NCI-H510A (cell line): ENCODE measurements at places on chromosomes 12 and 14.

GRCh38 chr14:104037903-104038302 is 47.6 kb upstream of the ASPG start:
- DNase-seq = no peak

DNA sequence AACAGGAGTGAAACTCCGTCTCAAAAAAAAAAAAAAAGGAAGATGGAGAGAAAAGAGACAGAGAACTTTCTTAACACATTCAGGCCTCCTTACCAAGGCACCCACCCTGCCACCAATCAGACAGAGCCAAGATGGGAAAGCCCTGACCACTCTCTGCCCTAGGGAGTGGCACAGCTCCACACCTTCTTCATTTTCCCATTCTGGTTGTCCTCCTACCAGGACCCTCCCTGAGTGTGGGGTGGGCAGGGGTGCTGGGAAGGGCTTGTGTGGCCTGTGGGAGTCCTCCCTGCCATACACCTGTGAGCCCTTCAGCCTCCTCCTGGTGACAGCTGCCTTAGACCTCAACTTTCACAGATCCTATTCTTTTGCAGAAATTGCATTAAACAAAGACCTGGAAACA is 513.6 kb downstream of the BCL11B start:
- DNase-seq = no peak

- DNase-seq = no peak
Observed at GRCh38 chr14:89432226-89432625, 15.2 kb upstream of the FOXN3 start.

DNA sequence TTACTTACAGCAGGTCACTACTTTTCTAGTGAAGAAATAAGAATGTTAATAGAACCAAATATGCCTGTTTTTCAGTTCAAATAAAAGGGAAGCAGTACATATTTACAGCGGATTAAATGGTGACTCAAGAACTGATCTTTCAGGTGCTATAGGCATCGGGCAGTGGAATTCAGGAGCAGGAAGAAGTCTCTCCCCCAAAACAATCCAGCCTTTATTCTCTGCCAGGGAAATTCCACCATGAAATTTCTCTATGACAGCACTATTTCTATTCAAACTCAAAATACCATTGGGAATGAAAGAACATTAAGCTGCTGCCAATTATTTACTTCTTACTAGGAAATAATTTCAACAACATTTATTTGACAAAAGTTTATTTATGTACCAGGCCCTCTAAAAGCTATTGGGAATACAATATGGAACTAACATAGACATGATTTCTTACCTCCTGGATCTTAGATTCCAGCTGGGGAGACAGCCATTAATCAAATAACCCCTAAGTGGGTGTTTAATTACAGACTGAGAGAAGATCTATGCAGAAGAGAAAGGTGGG is 60.3 kb upstream of the KRR1 start:
- no peak for DNase-seq

GRCh38 chr12:2749580-2749979 is 45.2 kb upstream of the FKBP4 start:
- no peak for DNase-seq

GRCh38 chr12:88336076-88336739 is 194.1 kb downstream of the TMTC3 start:
- peak; percentile 5 for DNase-seq

DNA sequence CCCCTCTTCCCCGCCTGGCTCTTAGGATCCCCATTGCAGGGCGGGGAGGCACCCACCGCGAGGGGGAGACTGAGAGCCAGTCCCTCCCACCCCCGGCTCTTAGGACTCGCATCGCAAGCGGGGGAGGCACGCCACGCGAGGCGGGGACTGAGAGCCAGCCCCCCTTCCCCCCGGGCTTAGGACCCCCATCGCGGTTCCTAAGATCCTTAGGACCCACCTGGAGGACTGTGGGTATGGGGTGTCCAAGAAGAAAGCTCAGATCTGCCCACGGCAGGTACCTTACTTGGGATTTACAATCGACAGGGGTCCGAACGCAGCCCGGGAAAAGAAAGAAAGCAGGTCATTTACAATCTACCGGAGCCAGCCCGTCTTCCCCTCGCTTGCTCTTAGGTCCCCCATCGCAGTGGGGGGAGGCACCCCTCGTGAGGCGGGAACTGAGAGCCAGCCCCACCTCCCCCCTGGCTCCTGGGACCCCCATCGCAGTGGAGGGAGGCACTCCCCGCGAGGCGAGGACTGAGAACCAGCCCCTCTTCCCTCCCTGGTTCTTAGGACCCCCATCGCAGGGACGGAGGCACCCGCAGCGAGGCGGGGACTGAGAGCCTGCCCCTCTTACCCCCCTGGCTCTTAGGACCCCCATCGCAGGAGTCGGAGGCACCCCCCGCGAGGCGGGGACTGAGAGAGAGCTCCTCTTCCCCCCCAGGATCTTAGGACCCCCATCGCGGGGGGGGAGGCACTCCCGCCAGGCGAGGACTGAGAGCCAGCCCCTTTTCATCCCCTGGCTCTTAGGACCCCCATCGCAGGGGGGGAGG is 43.7 kb downstream of the DDX11 start:
- DNase-seq = no peak

DNA sequence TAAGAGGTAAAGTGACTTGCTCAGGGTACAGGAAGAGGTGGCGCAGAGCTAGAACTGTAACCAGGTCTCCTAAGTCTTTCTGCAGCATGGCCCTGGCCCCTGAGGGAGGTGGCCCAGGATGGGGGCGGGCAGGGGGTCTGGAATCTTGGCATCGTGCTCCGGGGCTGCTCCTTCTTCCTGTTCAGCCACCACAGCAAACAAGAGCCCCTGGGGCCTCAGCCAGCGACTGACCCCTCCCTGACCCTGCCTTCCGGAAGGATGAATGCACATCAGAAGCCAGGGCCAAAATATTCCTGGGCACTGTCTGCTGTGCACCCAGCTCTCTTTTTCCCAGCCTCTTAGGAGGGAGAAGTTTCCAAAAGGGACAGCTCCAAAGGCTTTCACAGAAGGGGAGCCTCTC is 242.8 kb downstream of the DPF3 start:
- no peak for DNase-seq

- DNase-seq = no peak
Observed at GRCh38 chr12:102043928-102044327, 17.9 kb downstream of the WASHC3 start.

GRCh38 chr14:104827177-104828055 is 26.5 kb downstream of the ZBTB42 start:
- DNase-seq = peak; percentile 39

- no peak for DNase-seq
Observed at GRCh38 chr12:93883436-93884154, 206.4 kb downstream of the CRADD start.

- no peak for DNase-seq
Observed at GRCh38 chr12:89983622-89984021, 275.0 kb upstream of the ATP2B1 start.

- no peak for DNase-seq
Observed at GRCh38 chr12:49716553-49716952, 9.3 kb upstream of the FMNL3 start.

GRCh38 chr12:3277306-3277943 is 200.2 kb downstream of the TSPAN9 start:
- no peak for DNase-seq

DNA sequence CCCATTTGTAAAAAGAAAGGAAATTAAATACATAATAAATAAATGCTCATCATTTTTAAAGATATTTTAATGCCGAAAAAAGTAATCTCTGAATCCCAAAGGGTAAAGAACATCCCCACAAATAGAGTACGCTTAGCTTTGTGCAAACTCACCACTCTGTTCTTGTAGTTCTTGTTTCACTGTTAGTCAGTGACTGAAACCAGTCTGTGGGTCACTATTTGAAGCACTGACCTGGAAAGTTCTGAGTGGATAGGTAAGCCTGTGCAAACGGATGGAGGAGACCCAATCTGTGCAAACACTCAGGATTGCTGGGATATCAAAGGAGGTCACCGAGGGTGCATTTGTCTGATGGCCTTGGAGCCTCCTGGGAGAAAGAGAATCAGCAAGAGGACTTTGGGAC is 68.1 kb upstream of the TSPAN11 start:
- DNase-seq = no peak

DNA sequence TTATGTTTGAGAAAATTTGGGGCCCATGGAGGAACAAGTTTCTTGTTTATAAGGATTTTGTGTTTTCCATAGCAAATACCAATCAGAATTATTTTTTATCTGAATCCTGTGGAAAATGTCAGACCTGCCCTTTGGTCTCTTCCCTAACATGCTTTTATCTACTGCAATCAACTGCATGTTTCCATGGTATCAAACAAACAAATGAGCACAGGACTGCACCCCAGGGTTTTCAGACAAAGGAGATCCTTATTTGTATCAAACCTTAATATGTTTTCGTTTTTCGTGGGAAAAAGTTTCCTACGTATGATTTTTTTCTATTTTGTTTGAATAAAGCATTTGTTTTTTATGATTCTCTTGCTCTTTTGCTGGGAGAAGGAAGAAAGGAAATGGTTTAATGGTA is 91.1 kb downstream of the GPR135 start:
- no peak for DNase-seq

DNA sequence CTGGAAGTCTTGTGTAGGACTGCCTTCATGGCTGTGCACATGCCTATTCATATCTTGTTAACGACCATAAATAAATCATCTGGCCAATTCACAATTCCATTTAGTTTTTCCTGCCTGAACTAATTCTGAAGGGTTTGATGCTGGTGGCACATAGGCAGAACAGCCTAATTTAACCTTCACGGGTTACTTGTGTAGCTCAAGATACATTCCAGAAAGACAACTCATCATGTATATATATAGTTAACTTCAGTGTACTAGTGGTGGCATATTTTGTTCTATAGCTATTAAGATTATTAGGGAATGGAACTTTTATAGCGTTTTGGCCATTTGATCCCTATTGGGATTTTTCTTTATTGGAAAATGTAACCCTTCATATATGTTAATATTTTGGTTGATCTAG is 31.4 kb downstream of the CFAP54 start:
- no peak for DNase-seq

- DNase-seq = no peak
Observed at GRCh38 chr12:109920261-109920780, 20.2 kb downstream of the TCHP start.

GRCh38 chr12:110530511-110530910 is 28.4 kb downstream of the RAD9B start:
- no peak for DNase-seq

- no peak for DNase-seq
Observed at GRCh38 chr12:93390549-93391297, 13.0 kb downstream of the NUDT4 start.
